ENCODE measurements at places on chromosomes 7 and 10.

GRCh38 chr10:52533986-52534385 lies 219.9 kb downstream of the DKK1 start:
- DNase-seq: no peak

DNA sequence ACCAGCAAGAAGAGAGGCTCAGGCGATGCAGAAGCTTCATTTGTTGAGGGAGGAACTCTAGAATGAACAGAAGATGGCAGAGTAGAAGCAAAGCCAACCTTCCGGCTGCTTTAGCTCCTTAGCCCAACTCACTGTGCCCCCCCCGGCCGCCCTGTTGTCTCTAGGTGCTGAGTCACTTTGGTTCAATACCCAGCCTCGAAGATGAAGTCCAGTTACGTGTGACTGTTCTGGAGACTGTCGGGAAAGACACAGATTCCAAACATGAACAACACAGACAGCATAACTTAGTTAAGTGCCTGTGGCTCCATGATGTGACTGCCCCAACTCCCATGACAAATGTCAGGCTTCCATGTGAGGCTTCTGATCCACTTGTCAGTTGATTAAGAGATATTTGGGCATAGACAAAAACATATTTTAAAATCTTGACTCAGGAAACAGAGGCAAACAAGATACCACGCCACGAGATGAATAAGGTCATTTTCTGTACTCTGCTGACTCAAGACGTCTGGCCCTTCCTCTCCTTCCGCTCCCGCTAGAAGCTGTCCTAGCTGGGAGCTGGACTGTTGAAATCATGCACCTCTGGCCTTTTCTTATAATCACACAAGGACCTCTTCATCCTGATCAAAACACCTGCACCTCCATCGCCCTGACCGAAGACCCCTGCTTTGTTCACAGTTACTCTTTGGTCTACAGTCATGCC lies 199.3 kb downstream of the FRMD4A start:
- no peak for DNase-seq

GRCh38 chr10:124622866-124623536 lies 121.2 kb downstream of the FAM53B start:
- no peak for DNase-seq

GRCh38 chr7:130750755-130751154 lies 16.7 kb upstream of the KLF14 start:
- DNase-seq: no peak

GRCh38 chr7:158270856-158271413 lies 316.7 kb downstream of the PTPRN2 start:
- DNase-seq: no peak

GRCh38 chr10:84846658-84847316 lies 518.4 kb downstream of the CCSER2 start:
- DNase-seq: no peak

- no peak for DNase-seq
Measured at GRCh38 chr7:155785536-155785935, 26.7 kb downstream of the SHH start.

GRCh38 chr10:86661161-86662025 lies 6.9 kb upstream of the LDB3 start:
- DNase-seq: no peak

- no peak for DNase-seq
Measured at GRCh38 chr7:101169110-101169837, 3.9 kb upstream of the VGF start.

- DNase-seq: no peak
Measured at GRCh38 chr10:114751856-114752255, 69.7 kb upstream of the FHIP2A start.

GRCh38 chr10:79378647-79379511 lies 31.6 kb downstream of the PPIF start:
- DNase-seq: no peak

- DNase-seq: no peak
Measured at GRCh38 chr10:6402349-6402709, 177.7 kb downstream of the PRKCQ start.

- DNase-seq: no peak
Measured at GRCh38 chr7:140604760-140605159, 35.9 kb downstream of the DENND2A start.

DNA sequence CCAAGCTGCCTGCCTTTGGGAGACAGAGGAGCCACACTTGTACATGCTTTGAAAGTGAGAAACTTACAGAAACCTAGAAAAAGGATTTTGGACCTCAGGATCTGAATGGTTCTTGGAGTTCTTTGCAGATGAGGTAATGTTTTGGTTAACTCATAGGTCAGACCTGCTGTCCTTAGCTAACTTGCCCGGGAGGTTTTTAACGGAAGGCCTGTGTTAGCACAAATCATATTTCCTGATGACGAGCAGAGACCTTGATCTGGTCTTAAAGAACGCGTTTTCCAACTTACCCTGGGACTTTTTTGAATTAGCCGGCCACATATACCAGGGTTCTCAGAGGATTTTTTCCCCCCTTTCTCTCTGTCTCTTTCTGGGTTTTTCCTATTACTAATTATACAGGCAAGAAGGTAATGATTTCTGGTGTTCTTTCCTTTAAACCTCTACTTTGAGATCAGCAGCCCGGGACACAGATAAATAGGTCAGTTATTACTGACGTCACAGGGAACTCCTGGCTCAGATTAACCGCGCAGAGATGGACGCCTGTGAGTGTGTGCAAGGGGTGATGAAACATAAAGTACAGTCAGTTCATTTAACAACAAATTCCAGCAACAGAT lies 101.7 kb upstream of the KLF6 start:
- DNase-seq: no peak

DNA sequence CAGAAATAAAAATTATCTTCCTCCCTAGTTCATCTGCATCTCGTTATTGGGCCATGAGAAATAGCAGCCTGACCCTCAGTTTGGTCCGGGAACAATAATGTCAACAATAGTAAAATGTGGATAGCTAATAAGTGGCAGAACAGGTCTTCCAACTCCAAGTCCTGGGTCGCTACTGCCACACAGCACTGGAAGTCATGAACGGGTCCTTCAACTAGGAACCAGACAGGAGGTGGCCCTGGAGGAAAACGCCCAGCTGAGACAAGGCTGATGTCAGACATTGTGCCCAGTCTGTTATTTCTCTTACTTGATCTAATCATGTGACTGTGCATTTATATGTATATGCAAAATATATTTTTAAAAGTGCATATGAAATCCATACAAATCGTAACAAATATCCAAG lies 51.8 kb downstream of the PYROXD2 start:
- DNase-seq: no peak

GRCh38 chr10:84632866-84633265 lies 304.5 kb downstream of the CCSER2 start:
- no peak for DNase-seq

DNA sequence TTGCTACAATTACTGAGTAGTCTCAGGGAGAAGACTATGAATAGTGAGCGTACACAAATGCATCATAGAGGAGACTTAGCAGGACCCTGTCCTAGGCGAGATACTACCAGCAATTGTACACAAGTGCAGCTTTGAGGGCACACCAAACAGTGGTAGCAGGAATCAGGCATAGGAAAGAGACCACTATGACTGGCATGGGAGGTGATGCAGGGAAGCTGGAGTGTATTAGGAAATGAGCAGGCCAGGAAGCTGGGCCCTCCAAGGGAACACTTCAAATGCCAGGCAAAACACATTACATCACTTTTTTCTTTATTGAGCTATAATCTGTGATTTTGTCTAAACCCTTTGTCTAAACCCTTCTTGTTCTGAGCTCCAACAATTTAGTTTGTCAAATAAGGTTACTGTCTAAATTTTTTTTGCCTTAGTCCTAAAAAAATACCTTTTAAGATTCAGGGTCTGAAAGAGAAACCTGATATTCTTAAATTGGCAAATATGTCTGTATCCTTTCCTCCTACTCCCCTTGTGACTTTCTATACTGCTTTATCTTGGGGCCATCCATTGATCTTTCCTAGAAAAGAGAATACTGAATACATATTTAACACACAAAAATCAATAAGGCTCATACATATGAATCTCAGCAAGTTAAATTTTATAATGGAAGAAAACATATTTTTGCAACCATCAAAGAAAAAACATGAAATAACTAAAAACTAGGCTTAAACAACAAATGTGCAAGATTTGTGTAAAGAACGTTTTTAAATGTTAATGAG lies 193.8 kb upstream of the PHYHIPL start:
- DNase-seq: no peak

- DNase-seq: no peak
Measured at GRCh38 chr10:70626056-70626455, 23.5 kb upstream of the PRF1 start.

DNA sequence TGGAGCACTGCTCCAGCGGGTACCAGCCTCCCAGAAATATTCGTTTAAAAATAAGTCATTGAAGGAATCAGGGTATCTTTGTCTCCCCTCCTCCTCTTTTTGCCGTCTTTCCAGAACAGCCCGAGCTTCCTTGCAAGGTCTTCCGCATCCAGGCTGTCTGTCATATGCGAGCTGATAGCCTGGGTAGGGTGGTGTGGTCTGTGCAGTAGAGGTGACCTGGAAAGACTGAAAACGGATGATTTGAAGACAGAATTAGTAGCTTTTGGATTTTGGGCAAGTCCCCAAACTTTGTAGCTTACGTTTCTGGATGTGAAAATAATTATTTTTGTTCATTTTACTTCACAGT lies 480 bp downstream of the VPS50 start:
- no peak for DNase-seq

- DNase-seq: no peak
Measured at GRCh38 chr7:18257711-18258110, 230.1 kb upstream of the PRPS1L1 start.

- DNase-seq: no peak
Measured at GRCh38 chr10:63689768-63690167, 168.6 kb downstream of the REEP3 start.

GRCh38 chr10:84039957-84040356 lies 99.4 kb upstream of the GHITM start:
- DNase-seq: no peak

- no peak for DNase-seq
Measured at GRCh38 chr7:127389321-127389720, 3.2 kb downstream of the ZNF800 start.

DNA sequence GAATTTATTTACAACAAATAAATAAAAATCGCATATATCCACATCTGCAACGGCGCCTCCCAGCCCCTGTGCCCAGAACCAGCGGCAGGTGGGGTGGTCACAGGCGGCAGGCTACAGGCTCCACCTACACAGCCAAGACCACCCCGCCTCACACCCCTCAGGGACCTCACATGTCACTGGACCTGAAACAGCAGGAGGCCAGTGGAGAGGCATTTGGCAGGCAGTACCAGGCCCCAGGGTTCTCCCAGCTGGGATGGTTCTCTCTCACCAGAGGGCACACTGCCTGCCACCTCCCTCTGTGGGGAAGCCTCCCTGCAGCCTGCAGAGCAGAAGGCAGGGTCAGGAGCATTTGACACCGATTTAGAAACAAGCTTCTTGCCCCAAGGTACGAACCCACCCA lies 81.5 kb downstream of the MAD1L1 start:
- no peak for DNase-seq

GRCh38 chr10:71319800-71320392 lies 837 bp downstream of the SLC29A3 start:
- no peak for DNase-seq

DNA sequence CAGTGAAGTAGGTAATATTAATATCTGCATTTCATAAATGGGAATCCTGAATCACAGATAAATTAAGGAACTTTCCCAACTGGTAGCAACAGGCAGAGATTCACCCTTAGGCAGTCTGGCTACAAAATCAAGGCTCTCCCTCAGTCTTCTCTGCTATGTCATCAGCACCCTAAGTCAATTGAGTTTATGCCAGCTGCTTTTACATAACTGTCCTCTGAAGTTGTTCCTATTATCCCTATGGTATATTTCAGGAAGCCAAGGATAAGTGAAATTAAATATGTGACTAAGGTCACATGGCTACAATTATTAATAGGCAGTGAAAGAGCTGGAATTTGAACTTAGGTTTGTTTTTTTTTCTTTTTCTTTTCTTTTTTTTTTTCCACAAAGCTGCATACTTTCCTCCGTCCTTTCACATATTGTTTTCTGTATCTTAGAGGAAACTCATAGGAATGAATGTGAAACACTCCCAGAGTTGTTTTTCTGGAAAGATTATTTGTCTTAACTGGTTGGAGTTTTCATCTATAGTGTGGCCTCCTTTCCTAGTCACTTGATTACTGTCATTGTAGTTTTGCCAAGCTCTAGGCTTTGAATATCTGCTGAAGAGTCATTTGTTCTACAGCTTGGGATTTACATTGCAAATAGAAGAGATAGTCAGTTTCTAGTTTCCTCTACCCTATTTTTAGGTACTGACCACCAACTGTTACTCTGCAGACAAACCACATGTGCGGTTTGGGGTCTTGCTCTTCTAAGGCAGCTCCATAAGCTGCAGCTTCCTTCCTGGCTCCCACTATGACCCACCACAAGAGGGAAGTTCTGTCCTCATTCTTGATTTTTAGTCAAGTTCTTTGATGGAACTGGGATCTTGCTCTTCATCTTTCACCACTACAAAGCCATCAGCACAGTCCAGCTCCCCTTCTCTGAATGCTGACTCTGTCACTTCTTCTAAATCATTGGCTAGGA lies 338.0 kb upstream of the KIAA1217 start:
- DNase-seq: no peak

GRCh38 chr10:129730993-129731325 lies 233.1 kb downstream of the EBF3 start:
- no peak for DNase-seq

DNA sequence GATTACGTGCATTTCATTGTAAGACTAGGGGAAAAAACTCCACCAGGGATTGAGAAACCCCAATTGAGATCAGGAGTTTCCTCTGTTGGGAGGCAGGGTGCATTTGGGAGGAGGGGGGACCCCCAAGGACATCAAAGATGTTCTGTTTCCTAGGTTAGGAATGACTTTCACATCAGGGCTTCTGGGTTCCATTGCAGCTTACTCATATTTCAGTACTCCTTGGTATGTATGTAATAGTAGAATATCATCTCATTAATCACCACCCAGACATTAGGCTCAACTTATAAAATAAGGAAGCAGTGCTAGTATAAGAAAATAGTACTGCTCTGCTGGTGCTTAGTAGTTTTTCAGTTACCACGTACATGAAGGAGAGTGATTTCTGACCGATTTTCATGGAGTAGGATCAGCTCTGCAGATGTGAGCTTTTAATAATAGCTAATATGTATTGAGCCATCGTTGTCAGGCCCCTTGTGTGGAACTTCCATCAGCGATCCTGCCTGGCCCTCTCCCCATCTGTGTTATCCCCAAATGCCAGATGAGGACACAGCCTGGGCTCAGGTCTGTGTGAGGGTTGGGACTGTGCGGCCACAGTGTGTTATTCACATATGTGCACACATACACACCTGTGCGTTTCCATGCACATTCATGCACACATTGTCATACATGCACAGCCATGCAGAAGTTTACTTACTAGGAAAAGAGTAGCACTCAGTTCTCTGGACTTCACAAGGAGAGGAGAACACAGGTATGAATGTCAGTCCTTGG lies 23.5 kb downstream of the UPP1 start:
- DNase-seq: no peak

Data from activated T-helper 1 cell treated with anti-CD3 and anti-CD28 coated beads, Interleukin-2, amount 50 U/mL, for 16 hours (primary cell).